Stimulated activated CD8-positive, alpha-beta memory T cell treated with anti-CD3 and anti-CD28 coated beads, Interleukin-12 subunit alpha, Interleukin-12 subunit beta, amount 100 ng/mL, for 4 hours (primary cell): ENCODE measurements at places on chromosomes 2 and 18.
A peak's percentile ranks its signal among the peaks of the same experiment; 100 is the strongest.

- DNase-seq = no peak
Measured at GRCh38 chr2:189442468-189442867, 1.2 kb downstream of the WDR75 start.

GRCh38 chr18:12006488-12006840 lies 25.2 kb downstream of the IMPA2 start:
- no peak for DNase-seq

- DNase-seq = no peak
Measured at GRCh38 chr2:221563270-221563985, 8.7 kb downstream of the EPHA4 start.

GRCh38 chr18:78159397-78159796 lies 820.2 kb upstream of the SALL3 start:
- no peak for DNase-seq

GRCh38 chr2:116692988-116693387 lies 1121.5 kb upstream of the DDX18 start:
- no peak for DNase-seq

- DNase-seq = no peak
Measured at GRCh38 chr2:63589148-63589958, 590 bp downstream of the MDH1 start.

DNA sequence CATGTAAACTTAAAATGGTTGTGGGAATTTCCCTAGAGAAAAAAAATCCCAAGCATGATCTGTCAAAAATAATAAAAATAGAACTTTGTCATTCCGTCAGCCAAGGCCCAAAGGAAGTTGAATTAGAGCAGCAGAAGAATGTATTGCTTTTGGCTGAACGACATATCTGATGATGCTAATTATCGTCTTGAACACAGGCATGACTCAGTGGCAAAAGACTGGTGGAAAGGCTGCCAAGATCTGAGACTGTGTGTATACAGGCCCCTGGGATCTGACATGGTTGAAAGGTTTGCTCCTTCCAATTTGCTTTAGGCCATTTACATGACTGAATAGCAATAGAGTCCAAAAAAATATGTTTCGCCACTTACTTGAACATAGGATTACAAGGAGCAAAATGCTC lies 1057.1 kb upstream of the CRIM1 start:
- no peak for DNase-seq

- no peak for DNase-seq
Measured at GRCh38 chr18:78862395-78862794, 117.2 kb upstream of the SALL3 start.

GRCh38 chr2:228699400-228699799 lies 517.9 kb upstream of the SPHKAP start:
- DNase-seq = no peak

GRCh38 chr2:66101206-66101605 lies 333.7 kb upstream of the MEIS1 start:
- no peak for DNase-seq

- DNase-seq = no peak
Measured at GRCh38 chr2:233848276-233848675, 6.1 kb downstream of the HJURP start.

DNA sequence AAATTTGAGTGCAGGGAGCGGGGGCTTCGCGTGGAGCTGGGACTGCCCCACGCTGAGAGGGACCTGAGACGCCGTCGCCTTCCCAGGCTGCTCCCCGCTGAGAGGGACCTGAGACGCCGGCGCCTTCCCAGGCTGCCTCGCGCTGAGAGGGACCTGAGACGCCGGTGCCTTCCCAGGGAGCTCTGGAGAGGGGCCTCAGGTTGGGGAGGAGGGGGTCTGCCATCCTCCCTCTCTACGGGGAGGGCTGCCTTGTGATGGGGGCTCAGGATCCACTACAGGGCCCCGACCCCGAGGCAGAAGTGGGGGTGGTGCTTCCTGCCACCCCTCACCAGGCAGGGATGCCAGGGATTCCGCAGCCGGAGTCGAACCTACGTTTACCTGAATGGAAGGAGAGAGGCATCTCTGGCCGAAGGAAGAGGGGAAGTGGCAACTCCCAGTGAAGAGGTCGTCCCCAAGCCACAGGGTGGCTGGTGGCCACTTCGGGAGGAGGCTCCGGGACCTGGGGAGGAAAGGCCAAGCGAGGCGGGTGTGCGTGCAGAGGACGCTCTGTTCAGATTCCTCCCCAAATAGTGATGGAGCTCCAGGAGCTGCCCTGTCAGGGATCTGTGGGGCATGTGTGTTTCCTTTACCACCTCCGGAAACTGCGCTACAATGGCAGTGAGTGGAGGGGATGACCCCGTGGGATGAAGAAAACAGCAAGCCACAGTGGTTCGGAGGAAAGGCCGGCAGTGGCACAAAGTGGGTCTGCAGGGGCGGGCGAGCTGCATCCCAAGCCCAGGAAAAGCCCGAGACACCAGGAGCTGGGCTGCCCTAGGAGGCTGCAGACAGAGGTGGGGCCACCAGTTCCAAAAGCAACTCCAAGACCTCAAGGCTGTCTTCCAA lies 108.2 kb upstream of the CTDP1 start:
- no peak for DNase-seq

GRCh38 chr2:210162466-210163124 lies 8.6 kb downstream of the KANSL1L start:
- no peak for DNase-seq

GRCh38 chr2:138421971-138422335 lies 79.6 kb upstream of the SPOPL start:
- DNase-seq = no peak

DNA sequence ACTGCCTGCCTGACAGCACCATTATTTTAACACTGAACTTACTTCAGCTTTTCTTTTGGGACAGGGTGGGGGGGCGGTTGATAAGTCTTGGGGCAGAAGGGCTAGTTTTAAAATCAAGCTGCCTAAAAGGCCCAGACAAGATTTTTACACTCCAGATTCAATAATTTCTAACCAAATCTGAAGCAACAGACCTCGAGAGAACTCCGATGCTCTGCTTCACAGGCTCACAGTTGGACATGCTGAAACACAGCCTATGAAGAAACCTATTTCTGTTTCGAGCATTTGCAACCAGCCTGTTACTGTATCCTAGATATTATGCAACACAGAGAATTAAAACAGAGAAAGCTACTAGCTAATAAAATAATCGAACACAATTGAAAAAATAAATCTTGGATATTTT lies 1.3 kb upstream of the MYT1L start:
- DNase-seq = no peak

DNA sequence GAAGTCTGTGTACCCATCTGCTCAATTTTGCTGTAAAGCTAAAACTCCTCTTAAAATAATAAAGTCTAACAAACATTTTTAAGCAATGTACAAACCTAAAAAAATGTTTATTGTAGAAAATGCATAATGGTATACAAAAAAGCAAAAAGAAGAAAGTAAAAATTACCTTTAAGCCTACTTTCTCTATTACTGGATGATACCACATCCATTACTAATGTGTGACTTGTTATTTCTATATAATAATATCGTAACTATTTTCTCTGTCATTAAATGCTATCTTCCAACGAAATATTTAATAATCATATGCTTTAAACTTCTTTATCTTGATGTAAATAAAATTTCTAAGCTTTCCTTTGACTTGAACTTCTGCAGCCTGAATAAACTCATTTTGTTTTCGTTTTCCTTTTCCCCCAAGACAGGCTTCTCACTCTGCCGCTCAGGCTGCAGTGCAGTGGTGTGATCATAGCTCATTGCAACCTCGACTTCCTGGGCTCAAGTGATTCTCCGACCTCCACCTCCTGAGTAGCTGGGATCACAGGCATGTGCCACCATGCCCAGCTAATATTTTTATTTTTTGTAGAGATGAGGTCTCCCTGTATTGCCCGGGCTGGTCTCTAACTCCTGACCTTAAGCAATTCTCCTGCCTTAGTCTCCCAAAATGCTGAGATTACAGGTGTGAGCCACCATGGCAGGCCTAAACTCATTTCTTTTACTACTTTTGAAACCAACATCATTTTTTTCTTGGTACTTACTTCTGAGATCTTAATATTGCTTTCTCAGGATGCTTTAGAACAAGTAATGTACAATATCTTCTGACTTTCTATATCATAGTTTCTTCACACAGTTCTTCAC lies 18.1 kb upstream of the DNAH7 start:
- DNase-seq = no peak

DNA sequence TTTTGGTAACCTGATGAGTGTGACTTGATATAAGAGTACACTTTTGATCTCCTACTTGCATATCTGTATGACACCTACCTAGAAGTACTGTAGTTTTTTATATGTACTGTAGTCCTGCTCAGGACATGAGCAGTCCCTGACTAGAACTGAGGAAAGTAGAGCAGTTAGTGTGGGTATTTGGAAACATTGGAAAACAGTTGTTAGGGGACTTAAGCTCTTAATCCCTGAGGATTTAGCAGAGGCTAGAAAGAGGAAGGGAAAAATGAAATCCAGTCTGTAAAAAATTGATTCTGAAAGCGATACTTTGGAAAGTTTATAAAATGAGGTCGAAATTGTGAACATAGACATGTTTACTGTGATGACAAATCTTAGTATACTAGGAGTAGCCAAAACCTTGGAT lies 125.6 kb downstream of the NCOA1 start:
- DNase-seq = no peak

GRCh38 chr2:5977477-5977876 lies 285.3 kb downstream of the SOX11 start:
- DNase-seq = no peak

- no peak for DNase-seq
Measured at GRCh38 chr2:29226375-29226774, 111.2 kb downstream of the CLIP4 start.

- DNase-seq = no peak
Measured at GRCh38 chr18:76980663-76981395, 151.8 kb downstream of the MBP start.

- DNase-seq = no peak
Measured at GRCh38 chr2:85131116-85131515, 2.1 kb upstream of the TCF7L1 start.

- no peak for DNase-seq
Measured at GRCh38 chr2:166307326-166307725, 68.4 kb downstream of the SCN9A start.

DNA sequence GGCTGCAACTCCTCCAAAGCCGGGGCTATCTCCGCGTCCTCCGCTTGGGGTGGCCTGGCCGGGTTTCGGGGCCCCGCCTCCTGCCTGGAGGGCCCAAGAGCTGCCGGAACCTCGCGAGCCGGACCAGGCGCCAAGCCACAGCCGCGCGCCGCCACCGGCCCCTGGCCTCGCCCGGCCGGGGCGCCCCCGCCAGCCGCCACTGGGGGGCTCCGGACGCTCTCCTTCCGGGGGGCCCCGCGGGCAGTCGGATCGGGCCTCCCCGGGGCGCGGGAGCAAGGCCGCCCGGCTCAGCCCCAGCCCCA lies 17.4 kb upstream of the HAAO start:
- no peak for DNase-seq

DNA sequence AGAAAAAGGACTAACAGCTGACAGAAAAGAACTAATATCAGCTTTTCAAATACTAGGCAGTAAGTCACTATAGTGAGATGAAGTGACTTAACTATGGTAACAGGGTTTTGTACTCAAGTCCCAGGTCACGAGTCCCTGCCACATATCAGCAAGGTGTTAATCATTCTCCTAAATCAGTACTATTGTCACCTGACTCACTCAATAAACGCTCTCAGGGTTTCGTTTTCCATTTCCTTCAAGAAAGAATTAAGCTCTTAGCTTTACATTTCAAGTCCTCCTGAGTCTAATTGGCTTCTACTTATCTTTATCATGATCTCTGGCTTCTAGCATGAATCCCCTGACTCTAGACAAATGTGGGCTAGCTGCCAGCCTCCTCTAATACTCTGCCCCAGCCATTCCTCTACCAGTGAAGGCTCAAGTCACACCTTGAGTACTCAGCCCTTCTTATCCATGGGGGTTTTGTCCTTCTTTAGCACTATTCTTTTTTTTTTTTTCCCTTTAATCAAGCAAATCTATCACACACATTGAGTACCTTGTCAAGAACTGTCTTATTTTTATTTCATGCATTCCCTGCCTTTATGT lies 20.0 kb downstream of the BUB1 start:
- no peak for DNase-seq

- DNase-seq = no peak
Measured at GRCh38 chr2:9303528-9304225, 97.1 kb downstream of the ASAP2 start.

DNA sequence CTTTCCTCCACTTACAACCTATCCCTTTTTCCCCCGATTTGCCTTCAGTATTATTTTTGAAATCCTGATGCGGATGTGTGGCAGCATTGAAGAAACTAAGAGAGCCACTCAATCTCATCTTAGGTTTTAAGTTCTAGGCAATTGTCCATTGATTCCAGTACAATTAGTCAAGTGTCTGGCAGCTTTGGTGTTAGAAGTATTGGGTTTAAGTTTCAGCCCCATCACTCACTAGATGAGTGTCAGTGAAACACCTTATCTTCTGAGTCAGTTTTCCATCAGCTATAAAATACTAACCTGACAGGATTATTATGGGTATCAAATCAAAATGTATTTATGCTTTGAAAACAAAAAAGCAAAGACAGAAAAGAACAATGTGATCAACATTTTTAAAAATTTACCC lies 16.8 kb upstream of the CUL3 start:
- no peak for DNase-seq

- no peak for DNase-seq
Measured at GRCh38 chr2:55169359-55169758, 62.7 kb downstream of the CLHC1 start.

- no peak for DNase-seq
Measured at GRCh38 chr2:229526951-229527350, 187.4 kb downstream of the DNER start.

GRCh38 chr2:71226096-71226964 lies 573 bp downstream of the PAIP2B start:
- DNase-seq = peak; percentile 1

GRCh38 chr2:21486445-21486844 lies 362.7 kb downstream of the TDRD15 start:
- no peak for DNase-seq

- DNase-seq = no peak
Measured at GRCh38 chr2:11677136-11678055, 7.4 kb upstream of the NTSR2 start.

GRCh38 chr2:145931781-145932395 lies 1412.0 kb upstream of the ZEB2 start:
- no peak for DNase-seq

- no peak for DNase-seq
Measured at GRCh38 chr2:129050101-129050500, 731.4 kb upstream of the HS6ST1 start.

- DNase-seq = no peak
Measured at GRCh38 chr2:160657196-160657595, 163.6 kb upstream of the RBMS1 start.

DNA sequence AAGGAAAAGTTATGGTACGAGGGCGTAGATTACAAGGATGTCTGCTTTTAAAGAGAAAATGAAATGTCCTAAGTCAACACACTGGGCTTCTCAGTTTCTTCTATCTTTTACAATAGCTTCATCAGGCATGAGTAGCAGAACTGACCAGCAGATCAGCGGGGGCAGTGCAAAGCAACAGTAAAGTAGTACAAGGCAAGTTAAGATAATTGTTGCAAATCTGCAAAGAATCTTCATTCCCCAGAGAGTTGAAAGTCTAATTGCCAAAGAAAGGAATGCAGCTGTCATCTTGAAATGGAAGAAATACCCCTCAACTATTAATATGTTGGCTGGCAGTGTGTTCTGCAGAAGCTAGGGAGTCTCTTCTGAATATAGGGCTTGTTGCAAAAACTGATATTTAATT lies 60.2 kb upstream of the SLC39A10 start:
- no peak for DNase-seq

GRCh38 chr2:96524482-96525210 lies 11.9 kb upstream of the ARID5A start:
- DNase-seq = no peak
